ENCODE measurements at places on chromosomes 16 and 17.
A peak's percentile ranks its signal among the peaks of the same experiment; 100 is the strongest.

GRCh38 chr17:75557852-75558665, 29.5 kb upstream of the MYO15B start:
- no peak for DNase-seq

- DNase-seq = no peak
Observed at GRCh38 chr17:1605681-1606351, 22.8 kb downstream of the SLC43A2 start.

GRCh38 chr17:49055181-49055927, 58.2 kb downstream of the IGF2BP1 start:
- DNase-seq = no peak

DNA sequence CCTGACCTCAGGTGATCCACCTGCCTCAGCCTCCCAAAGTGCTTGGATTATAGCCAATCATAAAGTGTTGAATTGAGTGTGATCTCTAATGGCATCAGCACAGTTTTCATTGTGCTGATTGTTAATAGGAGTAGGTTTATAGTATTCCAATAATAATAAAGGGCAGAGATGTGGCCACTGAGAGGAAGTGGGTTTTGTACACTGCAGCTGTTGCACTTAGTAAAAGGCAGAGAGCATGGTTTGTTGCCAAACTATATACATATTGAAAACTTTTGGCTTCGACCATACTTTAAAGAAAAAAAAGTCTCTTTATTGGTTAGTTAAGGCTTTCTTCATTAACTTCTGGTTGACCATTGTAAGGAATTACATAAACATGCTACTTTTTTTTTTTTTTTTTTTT, 185.9 kb downstream of the CDK5R1 start:
- DNase-seq = no peak

GRCh38 chr16:8936421-8936820, 27.3 kb downstream of the USP7 start:
- no peak for DNase-seq

DNA sequence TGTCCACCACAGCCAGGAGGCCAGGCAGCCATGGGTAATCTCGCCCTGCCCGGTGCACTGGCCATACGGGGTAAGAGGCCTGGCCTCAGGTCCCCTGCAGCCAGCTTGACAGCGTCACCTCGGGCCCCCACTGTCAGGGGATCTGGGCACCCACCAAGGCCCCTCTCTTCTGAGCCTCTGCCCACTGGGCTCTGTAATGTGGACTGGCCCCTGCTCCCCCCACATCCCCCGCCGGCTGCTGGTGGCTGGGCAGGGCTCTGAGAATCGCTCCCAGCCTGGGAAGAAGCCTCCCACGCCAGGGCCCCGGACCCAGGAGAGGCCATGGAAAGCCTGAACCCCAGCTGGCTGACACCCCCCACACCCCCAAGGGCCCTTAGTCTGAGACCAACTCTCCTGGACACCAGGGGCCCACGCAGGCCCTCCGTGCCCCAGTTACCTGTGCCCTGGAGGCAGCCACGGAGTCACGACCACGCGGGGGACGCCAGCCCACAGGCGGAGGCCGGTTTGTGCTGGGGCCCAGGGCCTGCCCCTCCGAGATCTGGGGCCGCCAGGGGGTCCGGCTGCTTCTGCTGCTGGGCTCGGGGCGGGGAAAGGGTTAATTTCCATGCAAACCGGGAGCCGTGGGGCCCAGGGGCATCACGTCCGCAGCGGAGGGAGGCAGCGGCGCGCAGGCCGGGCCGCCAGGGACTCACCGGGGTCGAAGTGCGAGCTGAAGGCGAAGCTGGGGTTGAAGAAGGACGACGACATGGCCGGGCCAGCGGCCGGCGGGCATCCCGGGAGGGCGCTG, at the start of gene PVALEF:
TSS of gene PVALEF (plus strand) at position 262 of the 787 bp plus-strand sequence. CDS start 15,720 bp downstream, outside the sequence.
- no peak for DNase-seq

DNA sequence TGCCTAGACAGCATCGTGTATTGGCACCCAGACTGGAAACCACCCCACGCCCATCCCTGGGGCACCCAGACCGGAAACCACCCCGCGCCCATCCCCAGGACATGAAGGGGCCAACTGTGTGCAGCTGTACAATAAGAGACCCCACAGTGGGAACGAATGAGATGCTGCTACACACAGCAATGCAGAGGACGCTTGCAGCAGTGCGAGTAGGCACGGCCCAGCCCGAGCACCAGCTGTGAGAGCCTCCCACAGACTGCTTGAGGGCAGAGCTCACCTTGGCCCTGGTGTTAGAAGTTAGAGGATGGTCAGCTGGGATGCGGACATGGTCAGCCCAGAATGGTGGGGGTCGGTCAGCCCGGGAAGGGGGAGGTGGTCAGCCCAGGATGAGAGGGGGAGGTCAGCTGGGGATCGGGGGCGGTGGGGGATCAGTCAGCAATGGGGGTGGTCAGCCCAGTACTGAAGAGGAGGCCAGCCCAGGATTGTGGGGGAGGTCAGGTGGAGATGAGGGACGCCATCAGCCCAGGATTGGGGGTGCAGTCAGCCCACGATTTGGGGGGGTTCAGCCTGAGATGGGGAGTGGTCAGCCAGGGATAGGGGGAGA, 340.0 kb downstream of the C16orf95 start:
- DNase-seq = no peak

- no peak for DNase-seq
Observed at GRCh38 chr16:53827741-53828140, 123.8 kb downstream of the FTO start.

GRCh38 chr16:57637424-57637823, 9.0 kb downstream of the ADGRG1 start:
- no peak for DNase-seq

GRCh38 chr16:67865318-67865717, 7.5 kb upstream of the EDC4 start:
- DNase-seq = no peak

DNA sequence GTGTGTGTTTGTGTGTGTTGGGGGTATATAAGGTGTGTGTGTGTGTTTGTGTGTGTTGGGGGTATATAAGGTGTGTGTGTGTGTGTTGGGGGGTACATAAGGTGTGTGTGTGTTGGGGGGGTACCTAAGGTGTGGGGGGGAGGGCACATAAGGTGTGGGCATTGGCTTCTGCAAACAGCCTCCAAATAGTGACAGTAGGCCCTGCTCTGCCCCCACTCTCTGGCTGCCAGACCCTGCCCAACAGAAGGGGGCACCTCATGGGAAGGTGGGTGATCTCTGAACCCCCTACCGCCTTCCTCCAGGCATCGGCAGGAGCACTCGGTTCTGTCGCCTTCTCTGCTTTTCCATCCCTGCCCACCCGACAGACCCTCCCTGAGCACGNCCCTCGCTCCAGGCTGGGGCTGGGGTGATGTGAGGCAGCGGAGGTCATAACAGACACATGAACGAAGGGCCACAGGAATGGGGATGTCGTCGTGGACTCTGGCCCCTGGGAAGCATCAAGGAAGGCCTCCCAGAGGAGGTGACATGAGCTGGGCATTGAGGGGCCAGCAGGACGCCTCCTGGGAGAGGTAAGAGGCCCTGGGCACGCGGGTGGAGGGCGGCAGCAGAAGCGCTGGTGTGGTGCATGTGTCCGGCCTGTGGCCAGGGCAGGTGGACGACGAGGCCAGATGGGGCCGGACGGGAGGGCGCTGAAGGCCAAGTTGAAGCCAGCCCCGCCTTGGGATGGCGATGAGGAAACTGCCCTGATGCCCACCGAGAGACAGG, 136.6 kb upstream of the RPH3AL start:
- DNase-seq = no peak

DNA sequence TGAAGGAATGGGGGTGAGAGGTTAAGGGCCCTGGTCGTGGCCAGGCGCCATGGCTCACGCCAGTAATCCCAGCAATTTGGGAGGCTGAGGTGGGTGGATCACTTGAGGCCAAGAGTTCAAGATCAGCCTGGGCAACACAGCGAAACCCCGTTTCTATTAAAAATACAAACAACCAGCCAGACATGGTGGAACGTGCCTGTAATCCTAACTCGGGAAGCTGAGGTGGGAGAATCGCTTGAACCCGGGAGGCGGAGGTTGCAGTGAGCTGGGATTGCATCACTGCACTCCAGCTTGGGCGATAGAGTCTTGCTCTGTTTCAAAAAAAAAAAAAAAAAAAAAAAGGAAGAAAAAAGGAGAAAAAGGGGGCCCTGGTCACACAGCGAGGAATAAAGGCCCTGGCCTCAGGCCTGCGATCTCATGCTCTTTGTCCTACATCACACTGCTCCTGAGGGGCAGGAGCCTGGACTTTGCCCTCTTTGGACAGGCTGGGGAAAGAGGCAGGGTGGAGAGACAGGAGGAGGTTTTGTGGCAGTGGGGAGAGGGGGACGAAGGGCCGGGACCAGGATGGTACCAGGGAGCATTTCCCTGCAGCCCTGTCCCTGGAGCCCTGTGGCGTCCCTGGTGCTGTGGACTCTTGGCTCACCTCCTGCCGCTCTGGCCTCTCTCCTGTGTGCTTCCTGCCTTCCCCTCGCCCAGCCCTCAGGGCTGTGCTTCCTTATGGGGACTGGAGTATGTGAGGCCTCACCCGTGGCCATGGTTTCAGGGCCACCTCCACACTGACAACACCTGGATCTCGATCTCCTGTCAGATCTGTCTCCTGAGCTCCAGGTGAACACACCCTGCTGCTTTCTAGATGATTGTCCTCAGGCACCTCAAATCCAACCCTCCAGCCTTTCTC, 19.7 kb upstream of the SLC25A19 start:
- DNase-seq = no peak

GRCh38 chr17:50955160-50955559, 89.0 kb upstream of the TOB1 start:
- DNase-seq = no peak

GRCh38 chr17:77245162-77245926, 104.6 kb downstream of the SEC14L1 start:
- DNase-seq = no peak

DNA sequence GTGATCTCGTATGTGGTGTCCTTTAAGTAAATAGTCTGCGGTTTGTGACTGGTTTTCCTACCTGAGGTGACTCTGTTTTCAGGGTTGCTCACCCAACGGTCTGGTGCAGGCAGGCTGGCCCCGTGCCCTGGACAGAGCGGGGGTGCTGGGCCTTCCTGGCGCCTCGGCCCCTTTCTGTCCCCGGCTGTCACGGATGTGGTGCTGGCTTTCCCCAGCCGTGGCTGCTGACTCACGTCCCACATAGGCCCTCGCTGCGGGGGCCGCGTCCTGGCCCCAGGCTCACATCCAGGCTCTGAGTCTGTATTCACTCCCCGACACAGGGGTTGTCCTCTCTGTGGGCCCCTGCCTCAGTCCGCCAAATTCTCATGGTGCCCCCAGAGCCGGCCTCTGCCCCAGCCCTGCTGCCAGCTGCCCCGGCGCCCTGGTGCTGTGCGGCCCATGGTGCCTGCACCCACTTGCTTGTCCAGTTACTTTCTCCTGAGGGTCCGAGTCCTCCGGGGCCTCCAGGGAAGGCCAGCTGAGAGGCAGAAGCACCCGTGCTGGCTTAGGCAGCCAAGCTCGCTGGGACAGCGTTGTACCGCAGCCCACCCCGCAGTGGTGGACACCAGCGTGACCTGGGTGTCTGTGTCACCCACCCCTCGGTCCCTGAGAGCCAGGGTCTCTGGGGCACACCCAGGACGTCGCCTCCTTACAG, 5.9 kb downstream of the CHMP6 start:
- DNase-seq = no peak

DNA sequence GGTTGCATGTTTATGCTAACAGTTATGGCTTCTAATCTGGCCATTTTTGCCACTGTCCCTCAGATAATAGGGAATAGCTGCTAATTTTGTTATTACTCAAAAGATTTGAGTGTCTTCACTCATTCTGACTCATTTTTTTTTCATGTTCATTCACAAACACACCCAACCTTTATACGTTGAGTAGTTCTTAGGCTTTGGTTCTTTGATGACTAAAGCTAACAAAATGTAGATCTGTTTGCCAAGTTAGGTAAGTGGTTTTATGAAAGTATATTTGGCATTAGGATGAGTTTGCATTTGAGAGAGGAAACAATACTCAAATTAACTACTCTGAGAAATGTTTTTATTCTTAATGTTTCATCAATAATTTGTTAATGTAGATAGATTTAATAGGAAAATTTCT, 3.6 kb downstream of the MAP2K4 start:
- no peak for DNase-seq

DNA sequence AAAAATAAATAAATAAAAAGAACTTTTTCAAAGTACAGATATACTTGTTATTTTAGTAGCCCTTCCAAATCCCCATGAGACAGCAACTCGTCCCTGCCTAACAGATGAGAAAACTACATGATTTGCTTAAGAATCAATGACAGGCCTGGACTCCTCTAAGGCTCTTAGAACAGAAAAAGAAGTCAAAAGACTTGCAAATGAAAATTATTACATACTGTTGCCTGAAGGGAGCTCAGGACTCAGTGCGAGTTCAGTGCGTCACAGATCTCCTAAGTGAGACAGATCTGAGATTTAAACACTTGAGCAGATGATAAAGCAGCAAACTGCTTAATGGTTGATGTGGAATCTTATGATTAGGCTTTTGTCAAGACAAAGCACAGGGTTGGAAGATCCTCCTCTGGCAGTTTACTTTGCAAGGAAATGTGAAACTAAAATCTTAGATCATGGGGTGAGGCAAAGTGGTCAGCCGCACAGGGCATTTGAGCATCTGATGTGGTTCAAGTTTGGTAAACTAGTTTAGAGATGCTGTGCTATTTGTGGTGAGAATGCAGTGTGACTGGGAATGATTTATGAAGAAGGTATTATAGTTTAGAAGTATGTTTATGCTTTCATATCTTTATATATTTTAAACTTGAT, 138.1 kb downstream of the TRIM37 start:
- DNase-seq = peak; percentile 59

GRCh38 chr17:21035406-21035805, 7.4 kb downstream of the USP22 start:
- no peak for DNase-seq

GRCh38 chr17:82440991-82441627, 9.4 kb downstream of the CYBC1 start:
- no peak for DNase-seq

DNA sequence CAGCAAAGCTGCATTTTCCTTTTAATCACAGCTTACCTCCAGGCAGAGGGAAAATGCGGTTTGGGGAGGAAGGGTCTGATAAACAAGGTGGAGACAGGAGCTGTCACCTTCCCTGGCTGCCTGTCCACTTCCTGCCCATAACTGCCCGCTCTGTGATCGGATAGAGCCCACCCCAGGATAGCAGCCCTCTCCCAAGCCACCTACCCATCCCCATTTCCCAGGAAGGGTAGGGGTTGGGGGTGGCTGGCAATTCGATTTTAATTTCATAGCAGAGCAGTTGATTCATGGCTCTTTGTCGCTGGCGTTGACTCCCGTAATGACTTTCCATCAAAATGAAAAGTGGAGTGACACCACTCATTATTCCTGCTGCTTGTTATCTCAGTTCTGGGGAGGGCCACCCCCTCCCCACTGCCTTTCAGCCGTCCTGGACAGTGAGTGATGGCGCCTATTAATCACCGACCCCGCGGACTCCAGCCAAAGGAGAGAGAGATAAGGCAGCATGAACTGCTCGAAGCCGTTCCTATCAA, 11.2 kb downstream of the CDK5RAP3 start:
- no peak for DNase-seq

All from NCI-H748 treated with DMSO at 0.1 percent for 48 hours (cell line).